CD4-positive, alpha-beta T cell treated with Interleukin-15 for 4 hours (primary cell): ENCODE measurements at places on chromosomes 2 and 18.

DNA sequence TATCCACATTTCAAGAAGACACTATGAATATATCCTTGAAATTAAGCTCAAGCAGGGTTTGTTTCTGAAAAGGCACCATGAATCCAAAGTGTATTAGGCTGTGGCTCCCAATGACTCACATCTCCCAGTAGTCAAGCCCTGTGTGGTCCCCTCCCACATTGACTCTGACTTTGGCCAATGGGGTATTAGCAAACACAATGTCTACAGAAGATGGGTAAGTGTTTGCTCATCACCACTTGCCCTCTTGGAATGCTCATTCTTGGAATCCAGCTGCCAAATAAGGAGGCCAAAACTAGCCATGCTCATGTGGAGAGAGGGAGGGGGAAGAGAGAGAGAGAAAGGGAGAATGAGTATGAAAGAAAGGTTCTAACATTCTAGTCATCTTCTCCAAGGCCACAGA, 490.0 kb downstream of the TXNL1 start:
- no peak for DNase-seq

DNA sequence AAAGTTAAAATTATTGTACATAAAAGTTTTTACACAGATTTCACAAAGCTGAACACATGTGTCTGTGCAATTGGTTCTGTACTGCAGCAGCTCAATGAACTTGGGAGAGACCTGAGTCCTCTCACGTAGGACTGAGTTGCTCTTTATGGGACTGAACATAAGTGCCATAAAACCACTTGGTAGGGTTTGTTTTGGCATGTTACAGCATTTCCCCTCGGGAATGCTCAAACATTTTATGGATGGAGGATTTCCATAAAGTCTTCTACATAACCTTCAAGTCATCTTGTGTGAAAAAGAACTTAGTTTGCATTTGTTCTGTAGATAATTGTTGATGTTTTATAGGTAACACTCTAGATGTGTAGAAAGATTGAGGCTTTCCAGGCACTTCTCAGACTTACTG, 15.9 kb downstream of the LYPD6 start:
- DNase-seq, result no peak

GRCh38 chr2:130894326-130894942, 57.7 kb downstream of the ARHGEF4 start:
- DNase-seq, result no peak

DNA sequence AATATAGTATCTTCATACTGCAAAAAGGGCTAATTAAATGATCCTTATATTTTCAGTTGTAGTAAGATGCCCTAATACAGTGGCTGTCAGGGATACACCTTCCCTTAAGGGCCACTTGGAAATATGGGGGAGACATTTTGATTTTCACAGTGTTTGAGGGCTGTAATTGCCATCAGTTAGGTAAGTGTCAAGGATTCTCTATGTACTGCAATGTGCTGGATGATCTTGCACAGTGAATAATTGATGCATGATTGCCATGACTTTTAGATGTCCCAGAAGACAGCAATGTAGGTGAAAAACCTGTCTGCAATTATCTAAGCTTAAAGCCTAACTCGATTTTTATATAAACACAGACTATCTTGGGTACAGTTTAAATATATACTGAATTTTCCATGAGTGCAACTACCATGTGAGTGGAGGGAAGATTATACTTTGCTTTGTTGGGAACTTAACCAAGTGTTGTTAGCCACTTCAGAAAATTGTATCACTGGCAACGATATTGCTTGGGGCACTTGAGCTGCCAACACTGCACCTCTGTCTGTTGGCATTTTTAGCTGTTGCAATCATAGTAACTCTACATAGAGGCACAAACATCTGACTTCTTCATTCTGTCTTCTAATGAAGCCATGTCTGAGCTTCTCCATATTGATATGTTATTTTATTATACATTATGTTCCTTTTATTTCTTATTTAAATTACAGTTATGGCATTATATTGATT, 45.2 kb downstream of the MAIP1 start:
- DNase-seq, result no peak

DNA sequence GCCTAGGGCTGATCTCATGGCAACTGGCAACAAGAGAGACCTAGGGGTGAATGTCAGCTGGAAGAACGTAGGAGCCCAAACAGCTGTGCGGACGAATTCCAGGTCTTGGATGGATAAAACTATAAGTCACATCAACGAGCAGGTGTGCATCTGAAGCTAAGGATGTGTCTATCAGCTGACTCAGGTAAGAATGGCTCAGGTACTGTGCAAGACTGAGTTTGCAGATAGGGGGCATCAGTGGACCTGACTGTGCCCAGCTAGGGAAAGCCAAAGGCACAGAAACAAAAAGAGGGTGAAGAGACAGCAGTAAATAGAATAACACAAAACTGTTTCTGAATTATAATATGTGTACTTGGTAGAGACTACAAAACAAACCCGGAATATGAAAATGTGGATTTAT, 357.3 kb downstream of the ZEB2 start:
- peak; percentile 52 for DNase-seq

DNA sequence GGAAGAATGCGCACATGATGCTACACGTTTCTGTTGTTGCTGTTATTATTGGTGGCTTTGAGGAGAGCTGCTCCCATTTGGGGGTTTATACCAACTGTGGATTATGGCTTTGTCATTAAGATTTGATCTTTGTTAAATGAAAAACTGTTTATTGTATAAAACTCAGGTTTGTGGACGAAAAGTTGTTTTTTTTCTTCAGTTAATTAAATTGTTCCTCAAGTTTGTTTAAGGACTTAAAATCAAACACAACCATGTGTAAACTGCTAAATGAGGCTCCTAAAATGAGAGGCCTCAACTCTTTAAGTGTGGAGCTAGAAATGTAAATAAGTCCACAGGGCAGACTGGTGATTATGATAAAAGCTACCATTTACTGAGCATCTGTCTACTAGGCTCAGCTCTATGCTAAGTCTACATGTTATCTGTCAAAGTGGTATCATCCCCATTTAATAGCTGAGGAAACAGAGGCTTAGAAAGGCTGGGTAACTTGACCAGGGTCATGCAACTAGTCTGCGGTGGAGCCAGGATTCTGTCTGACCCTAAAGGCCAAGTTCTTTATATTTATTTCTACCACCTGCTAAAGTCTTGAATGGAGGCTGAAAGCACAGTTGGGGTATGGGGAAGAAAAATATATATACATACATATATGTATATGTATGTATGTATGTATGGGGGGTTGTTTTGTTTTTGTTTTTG, 4.1 kb downstream of the MYCN start:
- DNase-seq, result no peak

DNA sequence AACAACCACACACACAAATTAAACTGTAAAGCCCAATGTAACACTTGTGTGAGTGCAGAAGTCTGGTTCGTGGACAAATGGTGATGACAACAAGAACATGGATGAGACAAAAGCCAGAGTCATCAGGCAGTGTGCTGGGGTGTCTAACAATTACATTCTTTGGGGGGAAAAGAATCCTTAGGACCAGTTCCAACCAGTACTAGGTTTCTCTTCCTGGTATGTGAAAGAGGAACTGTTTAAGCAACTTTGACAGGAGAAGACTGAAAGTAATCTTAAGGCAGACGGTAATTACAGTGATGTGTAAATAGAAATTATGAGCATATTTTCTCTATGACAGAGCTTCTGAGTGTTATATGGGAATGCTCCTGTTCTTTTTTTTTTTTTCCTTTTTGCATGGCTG, 133.4 kb downstream of the AFF3 start:
- no peak for DNase-seq

- no peak for DNase-seq
Measured at GRCh38 chr2:74746480-74746879, 87.4 kb upstream of the HK2 start.

GRCh38 chr2:104752504-104752903, 101.4 kb upstream of the POU3F3 start:
- DNase-seq, result no peak

- no peak for DNase-seq
Measured at GRCh38 chr2:54924121-54924520, 126.1 kb downstream of the RTN4 start.
